Stimulated activated CD4-positive, alpha-beta T cell treated with anti-CD3 and anti-CD28 coated beads, TNF-alpha, amount 100 ng/mL, for 4 hours (primary cell): ENCODE measurements at places on chromosomes 16 and 17.

- DNase-seq, result no peak
Observed at GRCh38 chr17:1267471-1267943, 2.7 kb upstream of the BHLHA9 start.

DNA sequence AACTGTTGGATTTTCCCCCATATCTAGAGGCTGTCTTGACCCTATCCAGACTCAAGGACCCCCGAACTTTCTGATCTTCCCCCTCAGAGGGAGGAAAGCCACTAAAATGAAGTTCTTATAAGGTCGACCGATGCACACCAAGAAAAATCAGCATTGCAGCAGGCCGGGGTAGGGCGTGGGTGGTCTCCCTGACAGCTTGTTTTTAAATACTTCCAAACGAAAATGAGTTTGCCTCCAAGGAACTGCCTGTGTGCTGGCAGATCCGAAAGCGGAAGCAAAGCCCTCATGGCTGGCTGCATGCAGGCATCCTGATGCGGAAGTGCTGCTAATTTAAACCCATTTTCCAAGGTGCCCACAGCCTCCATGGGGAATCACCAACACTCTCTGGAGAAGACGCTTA lies 374.3 kb upstream of the XYLT1 start:
- no peak for DNase-seq

- DNase-seq, result no peak
Observed at GRCh38 chr17:17426184-17426583, 50.6 kb upstream of the MED9 start.

- DNase-seq, result no peak
Observed at GRCh38 chr17:77502626-77503292, 362.0 kb downstream of the SEC14L1 start.

GRCh38 chr16:1297018-1297696 lies 12.3 kb upstream of the UBE2I start:
- DNase-seq, result no peak

DNA sequence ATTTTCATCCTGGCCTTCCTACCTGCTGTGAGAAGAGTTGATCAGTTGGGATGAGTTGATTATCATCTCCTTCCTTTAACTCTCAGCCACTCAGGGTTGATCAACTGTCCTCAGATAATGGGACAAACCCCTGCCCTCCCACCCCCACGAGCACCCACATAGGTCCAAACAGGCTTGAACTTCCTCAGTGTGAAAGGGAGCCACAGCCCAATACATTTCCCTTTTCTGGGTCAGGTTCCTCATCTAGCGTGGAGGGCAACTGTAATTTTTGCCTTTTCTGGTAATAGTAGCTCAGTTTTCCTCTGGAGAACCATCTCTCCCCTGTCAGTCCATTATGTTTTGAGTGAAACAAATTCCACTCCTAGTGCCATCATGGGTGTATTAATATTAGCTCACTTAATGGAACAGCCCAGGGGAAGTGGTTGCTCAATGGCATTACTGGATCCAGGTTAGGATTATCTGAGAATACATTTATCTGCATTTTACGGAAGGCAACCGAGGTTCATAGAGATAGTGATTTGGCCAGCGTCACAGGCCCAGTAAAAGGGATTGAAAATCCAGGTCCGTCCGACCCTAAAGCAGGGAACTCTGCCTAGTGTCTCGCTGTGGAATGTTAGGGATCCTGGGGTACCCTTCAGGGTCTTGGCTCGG lies 476 bp upstream of the LPCAT2 start:
- no peak for DNase-seq

DNA sequence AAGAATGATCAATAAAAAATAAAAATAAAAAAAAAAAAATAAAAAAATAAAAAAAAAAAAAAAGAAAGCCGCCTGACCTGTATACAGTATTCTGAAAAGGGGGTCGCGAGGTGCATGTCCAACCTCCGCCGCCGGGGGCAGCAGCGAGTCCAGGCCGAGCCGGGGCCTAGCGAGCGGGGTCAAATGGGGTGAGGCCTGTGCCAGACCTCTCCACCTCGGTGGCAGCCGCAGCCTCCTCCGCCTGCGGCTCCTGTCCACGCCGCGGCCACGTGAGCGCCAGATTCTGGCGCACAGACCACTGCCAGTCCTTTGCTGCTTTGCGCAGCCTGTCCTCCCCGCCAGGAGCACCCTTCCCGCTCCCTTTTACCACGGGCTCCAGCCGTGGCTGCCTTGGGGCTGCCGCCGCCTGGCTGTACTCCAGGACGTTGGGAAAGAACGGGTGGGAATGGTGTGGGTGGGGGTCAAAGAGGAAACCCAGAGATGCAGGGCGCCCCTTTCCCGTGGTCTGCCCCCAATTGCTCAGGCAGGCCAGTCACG lies 2.4 kb upstream of the BCKDK start:
- DNase-seq, result peak; percentile 63

- DNase-seq, result no peak
Observed at GRCh38 chr16:84874983-84875382, 55.2 kb downstream of the CRISPLD2 start.

DNA sequence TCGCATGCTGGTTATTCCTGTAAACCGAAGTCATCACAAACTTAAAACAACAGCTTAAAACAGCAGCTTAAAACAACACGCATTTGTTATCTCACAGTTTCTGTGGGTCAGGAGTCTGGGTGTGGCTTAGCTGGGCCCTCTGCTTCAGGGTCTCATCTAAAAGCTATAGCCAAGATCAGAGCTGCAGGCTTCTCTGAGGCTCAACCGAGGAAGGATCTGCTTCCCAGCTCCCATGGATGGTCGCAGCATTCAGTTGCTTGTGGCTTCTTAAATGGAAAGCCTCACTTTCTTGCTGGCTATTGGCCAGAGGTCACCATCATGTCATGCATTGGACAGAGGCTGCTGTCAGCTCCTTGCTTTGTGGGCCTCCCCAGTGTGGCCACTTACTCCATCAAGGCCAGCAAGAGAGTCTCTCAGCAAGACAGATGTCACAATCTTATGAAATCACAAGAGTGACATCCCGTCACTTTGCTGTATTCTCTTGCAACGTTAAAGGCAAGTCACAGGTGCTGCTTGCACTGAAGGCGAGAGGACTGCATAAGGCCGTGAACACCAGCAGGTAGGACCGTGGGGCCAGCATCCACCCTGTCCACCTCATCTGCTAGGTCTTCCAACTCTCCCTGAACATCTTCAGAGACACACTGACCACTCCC lies 117.9 kb upstream of the TNRC6C start:
- DNase-seq, result no peak

GRCh38 chr17:2921443-2921842 lies 125.2 kb downstream of the RAP1GAP2 start:
- no peak for DNase-seq

DNA sequence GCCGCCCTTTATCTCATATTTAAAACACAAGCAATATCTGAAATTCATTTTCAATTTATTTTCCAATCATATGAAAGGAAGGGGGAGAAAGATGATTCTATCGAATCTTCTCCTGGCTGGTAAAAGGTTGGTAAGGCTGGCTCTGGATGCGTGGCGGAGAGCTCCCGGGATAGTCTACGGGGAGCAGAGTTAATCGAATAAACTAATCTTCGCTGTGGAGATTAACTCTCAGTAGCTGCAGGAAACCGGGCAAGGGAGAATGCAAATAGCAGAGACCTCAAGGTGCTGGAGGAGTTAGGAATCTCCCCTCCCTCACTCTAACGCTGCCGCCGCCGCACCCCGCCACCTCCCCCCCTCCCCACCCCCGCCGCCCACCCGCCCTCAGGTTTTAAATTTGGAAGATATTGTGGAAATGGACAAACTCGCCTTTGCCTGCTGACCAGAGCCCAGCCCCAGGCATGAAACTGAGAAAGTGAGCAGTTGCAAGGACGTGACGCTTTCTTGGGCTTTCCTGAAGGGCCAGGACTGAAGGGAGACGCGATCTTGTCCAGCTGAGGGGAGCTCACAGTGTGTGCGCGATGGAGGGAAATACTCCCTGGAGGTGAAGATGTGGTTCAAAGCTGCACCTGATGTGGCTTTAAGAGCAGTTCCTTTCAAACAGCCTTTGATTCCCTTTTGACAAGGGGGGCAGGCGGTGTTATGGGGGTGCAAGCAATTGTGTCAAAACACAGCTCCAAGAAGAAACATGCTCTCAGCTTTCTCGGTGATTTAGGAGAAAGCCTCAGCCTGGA lies 308.2 kb upstream of the IRX3 start:
- DNase-seq, result no peak

DNA sequence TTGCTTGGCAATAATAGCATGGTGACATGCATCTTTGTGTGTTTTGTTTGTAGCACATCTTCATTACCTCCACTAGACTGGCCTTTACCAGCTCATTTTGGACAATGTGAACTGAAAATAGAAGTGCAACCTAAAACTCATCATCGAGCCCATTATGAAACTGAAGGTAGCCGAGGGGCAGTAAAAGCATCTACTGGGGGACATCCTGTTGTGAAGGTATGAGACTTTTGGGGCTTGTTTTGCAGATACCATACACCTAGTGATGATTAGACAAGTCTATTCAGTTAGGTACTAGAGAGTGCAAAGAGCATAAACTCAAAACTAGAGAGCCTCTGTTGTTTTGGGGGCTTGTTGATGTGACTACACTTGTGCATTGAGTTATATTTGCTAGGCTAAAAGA lies 41.2 kb downstream of the NFATC3 start:
- DNase-seq, result no peak

- DNase-seq, result no peak
Observed at GRCh38 chr16:4633910-4634635, 9.4 kb downstream of the MGRN1 start.

- DNase-seq, result no peak
Observed at GRCh38 chr16:31052114-31052513, 18.8 kb downstream of the STX4 start.

GRCh38 chr17:69654981-69655855 lies 240.7 kb downstream of the MAP2K6 start:
- no peak for DNase-seq

DNA sequence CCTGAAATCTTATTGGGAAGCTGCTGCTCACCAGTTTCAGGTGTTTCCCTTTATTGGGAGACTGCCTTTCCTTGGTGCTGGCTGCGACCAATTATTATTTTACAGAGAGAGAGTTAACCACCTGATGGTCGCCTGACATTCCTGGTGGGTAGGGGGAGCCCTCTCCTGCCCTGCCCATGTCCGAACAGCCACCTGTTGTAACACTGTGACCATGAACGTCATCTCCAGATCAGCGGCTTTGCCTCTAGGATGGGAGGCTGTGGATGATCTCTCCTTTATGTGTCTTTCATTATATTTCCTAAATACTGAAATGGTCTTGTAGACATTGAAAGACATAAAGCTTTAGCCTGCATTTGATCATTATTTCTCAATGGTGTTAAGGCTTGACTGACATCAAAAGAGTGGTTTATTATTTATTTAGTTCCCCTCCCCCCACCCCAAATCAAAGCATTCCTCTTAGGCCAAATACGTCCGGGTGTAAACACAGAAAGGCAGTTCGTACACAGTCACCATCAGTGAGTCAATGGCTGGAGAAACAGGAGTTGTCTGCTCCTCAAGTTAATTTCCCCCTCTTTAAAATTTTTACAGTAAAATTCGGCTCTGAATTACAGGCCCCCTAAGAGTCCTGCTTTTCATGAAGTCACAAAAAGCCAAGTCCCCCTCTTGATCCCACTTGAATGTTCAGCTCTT lies 57.8 kb upstream of the CACNG5 start:
- DNase-seq, result no peak

DNA sequence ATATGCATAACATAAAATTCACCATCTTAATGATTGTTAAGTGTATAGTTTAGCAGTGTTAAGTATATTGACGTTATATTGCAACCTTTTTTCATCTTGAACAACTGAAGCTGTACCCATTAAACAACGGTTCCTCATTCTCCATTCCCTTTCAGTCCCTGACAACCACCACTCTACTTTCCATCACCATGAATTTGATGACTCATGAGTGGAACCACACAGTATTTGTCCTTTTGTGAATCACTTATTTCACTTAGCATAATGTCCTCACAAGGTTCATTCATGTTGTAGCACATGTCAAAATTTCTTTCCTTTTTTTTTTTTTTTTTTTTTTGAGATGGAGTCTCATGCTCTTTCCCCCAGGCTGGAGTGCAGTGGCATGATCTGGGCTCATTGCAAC lies 46.0 kb downstream of the HOXB1 start:
- no peak for DNase-seq

GRCh38 chr17:49461580-49461979 lies 33.5 kb upstream of the NGFR start:
- no peak for DNase-seq

- no peak for DNase-seq
Observed at GRCh38 chr16:17784073-17784472, 313.3 kb upstream of the XYLT1 start.

- no peak for DNase-seq
Observed at GRCh38 chr16:1768767-1769401, 2.5 kb downstream of the NME3 start.

GRCh38 chr16:17287166-17287800 lies 183.5 kb downstream of the XYLT1 start:
- no peak for DNase-seq

GRCh38 chr16:68539711-68540239 lies 684 bp downstream of the ZFP90 start:
- DNase-seq, result no peak

GRCh38 chr17:42402117-42402516 lies 13.9 kb upstream of the STAT3 start:
- DNase-seq, result no peak

GRCh38 chr16:53974484-53975080 lies 270.6 kb downstream of the FTO start:
- no peak for DNase-seq

DNA sequence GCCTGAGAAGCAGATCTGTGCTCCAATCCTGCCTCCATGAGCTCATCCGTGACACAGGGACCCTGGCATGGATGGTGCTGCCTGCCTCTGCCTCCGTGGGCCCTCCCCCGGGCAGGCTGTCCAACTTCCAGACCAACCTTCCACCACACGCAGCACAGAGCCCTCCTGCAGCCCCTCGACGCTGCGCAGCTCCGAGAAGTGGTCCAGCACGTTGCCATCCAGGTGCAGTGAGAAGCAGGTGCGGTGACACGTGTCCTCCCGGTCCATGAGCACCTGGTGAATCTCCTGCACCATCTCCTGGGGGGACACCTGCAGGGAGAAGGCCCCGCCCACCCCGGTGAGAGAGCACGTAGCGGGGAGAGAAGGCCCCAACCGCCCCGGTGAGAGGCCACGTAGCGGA lies 8.4 kb downstream of the CLUH start:
- no peak for DNase-seq

GRCh38 chr17:48613862-48614694 lies 1.0 kb downstream of the HOXB8 start:
- DNase-seq, result no peak

DNA sequence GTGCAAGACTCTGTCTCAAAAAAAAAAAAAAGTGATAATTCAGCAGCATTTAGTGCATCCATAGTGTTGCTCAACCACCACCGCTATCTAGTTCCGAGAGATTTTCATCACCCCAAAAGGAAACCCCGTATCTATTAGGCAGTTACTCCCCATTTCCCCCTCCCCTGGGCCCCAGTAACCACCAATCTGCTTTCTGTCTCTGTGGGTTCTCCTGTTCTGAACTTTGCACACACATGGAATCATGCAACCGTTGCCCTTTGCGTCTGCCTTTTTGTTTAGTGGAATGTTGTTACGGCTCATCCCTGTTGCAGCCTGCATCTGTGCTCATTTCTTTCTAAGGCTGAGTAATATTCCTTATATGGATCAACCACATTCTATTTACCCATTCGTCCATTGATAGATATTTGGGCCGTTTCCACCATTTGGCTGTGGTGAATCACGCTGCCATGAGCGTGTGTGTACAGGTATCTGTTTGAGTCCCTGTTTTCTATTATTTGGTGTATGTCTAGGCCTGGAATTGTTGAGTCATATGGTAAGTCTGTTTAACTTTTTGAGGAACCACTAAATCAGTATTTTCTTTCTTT lies 8.7 kb upstream of the SYNGR2 start:
- DNase-seq, result no peak

GRCh38 chr17:77280304-77281121 lies 139.7 kb downstream of the SEC14L1 start:
- DNase-seq, result no peak
